ENCODE measurements at places on chromosomes 2 and 18. TPM values are rescaled to one million over a fixed set of nuclear protein-coding genes. Genes with fewer than 3 reads are reported as not detected.

Gene RAMP1
- total RNA-seq = 4.3 TPM

Gene MARCO
- total RNA-seq = 0.11 TPM

Gene CYTIP
- total RNA-seq = not detected

Gene ZNF521
- 0.10 TPM for total RNA-seq

Gene TRIM54
- not detected for total RNA-seq

Gene ATL2
- 51.2 TPM for total RNA-seq

Gene PNKD
- 43.5 TPM for total RNA-seq

Gene GCG
- total RNA-seq = not detected

Gene RGPD3
- 0.14 TPM for total RNA-seq

Gene IL1RL1
- 0.20 TPM for total RNA-seq

Gene MYCN
- 0.10 TPM for total RNA-seq

Gene CAVIN2
- 8.4 TPM for total RNA-seq

Gene RAB27B
- 4.3 TPM for total RNA-seq

Gene HOXD4
- total RNA-seq = 0.82 TPM

Gene MAP3K19
- not detected for total RNA-seq

Gene FHOD3
- total RNA-seq = 12.7 TPM

Gene CXCR1
- 0.28 TPM for total RNA-seq

Gene PRKAG3
- not detected for total RNA-seq

Gene SLC9A4
- not detected for total RNA-seq

Gene SP140L
- 11.7 TPM for total RNA-seq

Gene MSGN1
- not detected for total RNA-seq

Gene SNED1
- not detected for total RNA-seq

Gene HRH4
- total RNA-seq = 0.04 TPM

Gene ANKRD30BL
- total RNA-seq = not detected

Gene CKAP2L
- 30.1 TPM for total RNA-seq

Gene LYPD6B
- total RNA-seq = 7.7 TPM

Gene APOB
- total RNA-seq = not detected

Gene L3MBTL4
- total RNA-seq = 1.0 TPM

Gene KYNU
- 0.39 TPM for total RNA-seq

Gene CHST10
- total RNA-seq = 4.1 TPM

Gene RNPEPL1
- total RNA-seq = 27.1 TPM

Gene VIL1
- total RNA-seq = not detected

Gene VSNL1
- total RNA-seq = 5.3 TPM

Gene OSBPL6
- 11.8 TPM for total RNA-seq

Gene RAPH1
- total RNA-seq = 12.3 TPM

Gene GPBAR1
- 0.14 TPM for total RNA-seq

All from foreskin keratinocyte (primary cell).